ENCODE measurements at places on chromosomes 12 and 14. TPM values are rescaled to one million over a fixed set of nuclear protein-coding genes. Genes with fewer than 3 reads are reported as not detected.

GRCh38 chr12:124786061-124786964 is 77.4 kb downstream of the SCARB1 start:
- DNase-seq = no peak
- no peak overlapping the region for H3K4me3 ChIP-seq
- H3K36me3 ChIP-seq = no peaks in the 10 kb centered on the region
- H3K4me1 ChIP-seq = no peaks in the 10 kb centered on the region

- H3K4me3 ChIP-seq = no peak overlapping the region
- H3K27me3 ChIP-seq = no peaks in the 10 kb centered on the region
- no peaks in the 10 kb centered on the region for H3K36me3 ChIP-seq
- H3K4me1 ChIP-seq = no peaks in the 10 kb centered on the region
Observed at GRCh38 chr12:131077931-131078391, 124.3 kb downstream of the ADGRD1 start.

DNA sequence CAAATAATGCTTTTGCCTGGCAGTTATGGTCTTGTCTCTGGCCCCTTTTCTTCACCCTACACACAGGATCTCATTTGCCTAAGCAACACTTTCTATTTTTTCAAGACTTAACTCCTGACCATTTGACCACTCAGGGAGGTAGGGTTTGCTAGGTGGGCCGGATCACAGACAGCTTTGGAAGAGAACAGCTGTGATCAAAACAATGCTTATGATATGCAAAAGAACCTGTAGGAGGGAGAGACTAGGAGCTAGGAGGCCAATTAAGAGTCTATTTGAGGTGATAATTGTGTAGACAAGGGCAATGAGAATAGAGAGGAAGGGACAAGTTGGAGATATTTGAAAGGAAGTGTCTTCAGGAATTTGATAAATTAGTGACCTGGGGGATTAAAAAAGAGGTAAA is 12.3 kb upstream of the DACT1 start:
- no peak for DNase-seq
- H3K4me3 ChIP-seq = no peak overlapping the region
- no peaks in the 10 kb centered on the region for H3K36me3 ChIP-seq
- H3K4me1 ChIP-seq = no peaks in the 10 kb centered on the region
- H3K27ac ChIP-seq = no peak overlapping the region

- no peak for DNase-seq
- H3K4me1 ChIP-seq = no peaks in the 10 kb centered on the region
- H3K27ac ChIP-seq = no peak overlapping the region
- no peaks in the 10 kb centered on the region for H3K27me3 ChIP-seq
Observed at GRCh38 chr12:103415681-103416080, 80.1 kb downstream of the C12orf42 start.

DNA sequence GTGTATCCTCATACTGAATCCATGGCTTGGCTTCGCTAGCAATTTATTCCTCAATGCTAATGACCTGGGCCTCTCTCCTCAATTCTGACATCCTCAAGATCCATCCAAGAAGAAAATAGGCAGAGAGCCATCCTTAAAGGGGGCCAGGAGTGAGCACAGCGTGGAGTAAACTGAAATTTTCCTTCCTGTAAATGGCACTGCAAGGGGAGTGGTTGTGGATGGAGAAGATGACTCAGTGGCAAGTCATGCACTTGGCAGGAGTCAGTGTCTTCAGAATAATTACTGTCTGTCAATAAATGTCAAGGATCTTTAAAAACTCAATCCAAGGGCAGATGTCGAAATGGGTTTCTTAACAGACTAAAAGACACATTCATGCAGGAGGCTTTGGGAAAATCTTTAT is 88.0 kb upstream of the TMEM132C start:
- no peaks in the 10 kb centered on the region for H3K27me3 ChIP-seq
- no peaks in the 10 kb centered on the region for H3K36me3 ChIP-seq
- H3K27ac ChIP-seq = no peak overlapping the region
- no peaks in the 10 kb centered on the region for H3K4me1 ChIP-seq
- H3K4me3 ChIP-seq = no peak overlapping the region

GRCh38 chr14:65461730-65462129 is 49.2 kb downstream of the FUT8 start:
- no peaks in the 10 kb centered on the region for H3K27me3 ChIP-seq
- no peak overlapping the region for H3K4me3 ChIP-seq
- no peak for DNase-seq
- H3K36me3 ChIP-seq = peaks cover 5% of the 10 kb centered on the region
- peaks cover 23% of the 10 kb centered on the region for H3K4me1 ChIP-seq

GRCh38 chr14:24013654-24014514 is 25.2 kb downstream of the DHRS4L2 start:
- H3K4me3 ChIP-seq = no peak overlapping the region
- H3K27me3 ChIP-seq = no peaks in the 10 kb centered on the region
- no peak overlapping the region for H3K27ac ChIP-seq
- peak; percentile 77 for DNase-seq

- H3K36me3 ChIP-seq = no peaks in the 10 kb centered on the region
- H3K4me3 ChIP-seq = no peak overlapping the region
- no peak for DNase-seq
- no peaks in the 10 kb centered on the region for H3K4me1 ChIP-seq
Observed at GRCh38 chr12:56385873-56386272, 23.2 kb upstream of the APOF start.

DNA sequence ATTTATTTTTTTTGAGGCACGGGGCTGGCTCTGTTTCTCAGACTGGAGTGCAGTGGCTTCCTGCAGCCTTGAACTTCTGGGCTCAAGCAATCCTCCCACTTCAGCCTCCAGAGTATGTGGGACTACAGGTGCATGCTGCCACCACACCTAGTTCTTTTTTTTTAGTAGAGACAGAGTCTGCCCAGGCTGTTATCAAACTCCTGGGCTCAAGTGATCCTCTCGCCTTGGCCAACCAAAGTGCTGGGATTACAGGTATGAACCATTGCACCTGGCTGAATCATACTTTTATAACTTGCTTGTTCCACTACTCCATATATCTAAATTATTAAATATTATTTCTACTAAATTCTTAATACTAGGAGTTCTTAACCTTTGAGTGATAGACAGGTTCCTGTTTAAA is 111.6 kb downstream of the BTG1 start:
- H3K27me3 ChIP-seq = no peaks in the 10 kb centered on the region
- peaks cover 99% of the 10 kb centered on the region for H3K4me1 ChIP-seq
- H3K36me3 ChIP-seq = no peaks in the 10 kb centered on the region

GRCh38 chr14:56124327-56124726 is 6.1 kb downstream of the PELI2 start:
- no peak overlapping the region for H3K4me3 ChIP-seq
- peaks cover 29% of the 10 kb centered on the region for H3K4me1 ChIP-seq
- no peak overlapping the region for H3K27ac ChIP-seq
- no peak for DNase-seq
- H3K36me3 ChIP-seq = no peaks in the 10 kb centered on the region
- H3K27me3 ChIP-seq = no peaks in the 10 kb centered on the region

DNA sequence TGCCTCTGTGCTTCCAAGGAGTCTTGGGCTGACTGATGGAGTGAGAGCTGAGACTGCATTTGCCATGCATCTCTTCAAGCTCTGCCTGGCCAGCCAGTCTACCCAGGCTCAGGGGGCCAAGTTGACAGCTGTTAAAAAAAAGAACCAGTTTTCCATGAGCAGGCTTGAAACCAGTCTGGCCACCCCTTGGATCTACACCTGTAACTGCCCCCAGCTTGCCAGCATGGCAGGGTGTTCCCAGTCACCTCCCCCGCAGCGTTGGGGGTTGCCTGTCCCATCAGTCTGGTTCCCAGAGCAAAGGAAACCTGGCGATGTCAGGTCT is 202.7 kb downstream of the ZFP36L1 start:
- H3K27ac ChIP-seq = no peak overlapping the region
- peaks cover 7% of the 10 kb centered on the region for H3K4me1 ChIP-seq
- no peak for DNase-seq
- no peaks in the 10 kb centered on the region for H3K36me3 ChIP-seq
- no peaks in the 10 kb centered on the region for H3K27me3 ChIP-seq

- DNase-seq = peak; percentile 68
- no peaks in the 10 kb centered on the region for H3K36me3 ChIP-seq
- peak within 1 kb of the TSS; percentile 62 for H3K27ac ChIP-seq
- peak within 1 kb of the TSS; percentile 81 for H3K4me3 ChIP-seq
Observed at GRCh38 chr14:50830932-50831725, at the start of gene NIN. Gene NIN (minus strand): TSS chr14:50831162. CDS start chr14:50822056, 9,106 bp downstream.

GRCh38 chr12:55757701-55758100 is 14.8 kb downstream of the GDF11 start:
- no peaks in the 10 kb centered on the region for H3K27me3 ChIP-seq
- no peak overlapping the region for H3K27ac ChIP-seq
- H3K4me1 ChIP-seq = no peaks in the 10 kb centered on the region

- no peak overlapping the region for H3K4me3 ChIP-seq
- H3K27me3 ChIP-seq = no peaks in the 10 kb centered on the region
- H3K36me3 ChIP-seq = peaks cover 33% of the 10 kb centered on the region
- no peak overlapping the region for H3K27ac ChIP-seq
Observed at GRCh38 chr12:53414756-53415417, 8.8 kb upstream of the AMHR2 start.

- peaks cover 13% of the 10 kb centered on the region for H3K4me1 ChIP-seq
- H3K36me3 ChIP-seq = no peaks in the 10 kb centered on the region
- DNase-seq = no peak
- no peaks in the 10 kb centered on the region for H3K27me3 ChIP-seq
Observed at GRCh38 chr12:113097716-113098440, 37.7 kb downstream of the RASAL1 start.

PITPNM2 gene
- total RNA-seq = 16.8 TPM

SERPINA12 gene
- not detected for total RNA-seq

AHSA1 gene
- 89.9 TPM for total RNA-seq

TAS2R14 gene
- total RNA-seq = 1.9 TPM

NPFF gene
- total RNA-seq = not detected

KLC1 gene
- total RNA-seq = 278 TPM

GLIPR1L1 gene
- total RNA-seq = not detected

PSME1 gene
- 273 TPM for total RNA-seq

CGRRF1 gene
- 23.8 TPM for total RNA-seq
